ENCODE measurements at places on chromosomes 3 and 15.

DNA sequence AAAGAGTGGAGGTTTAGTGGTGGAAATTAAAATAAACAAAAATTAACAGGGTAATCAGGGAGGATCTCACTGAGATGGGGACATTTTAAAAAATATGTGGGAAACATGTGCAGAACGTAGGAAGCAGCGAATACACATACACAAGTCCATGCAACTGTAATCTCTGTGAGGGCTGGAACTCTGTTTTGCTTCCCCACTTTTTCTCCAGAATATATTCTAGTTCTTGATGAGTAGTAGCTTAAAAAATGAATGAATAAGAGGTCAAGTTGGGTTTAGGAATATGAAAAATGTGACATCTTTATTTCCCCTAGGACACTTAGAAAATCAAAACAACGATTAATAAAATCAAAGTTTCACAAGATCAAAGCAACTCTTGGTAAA lies 312.2 kb upstream of the ZNF717 start:
- DNase-seq, result no peak

DNA sequence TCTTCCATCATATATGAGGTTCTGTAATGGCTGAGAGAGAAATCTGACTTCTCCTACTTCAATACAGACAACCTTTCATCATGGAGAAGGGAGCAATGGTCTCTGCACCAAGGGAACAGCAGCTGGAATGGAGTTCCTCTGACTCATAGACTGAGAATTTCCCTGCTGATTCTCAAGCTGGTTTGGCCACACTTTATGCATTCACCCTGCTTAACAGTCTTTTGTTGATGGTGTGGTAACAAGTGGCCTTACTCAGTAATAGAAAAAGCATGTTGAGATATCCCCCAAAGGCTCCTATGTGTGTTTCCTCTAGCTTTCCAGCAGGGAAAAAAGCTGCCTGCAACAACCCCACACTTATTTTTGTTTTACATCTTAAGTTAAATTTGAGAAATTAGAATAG lies 138.1 kb downstream of the GREM1 start:
- no peak for DNase-seq

DNA sequence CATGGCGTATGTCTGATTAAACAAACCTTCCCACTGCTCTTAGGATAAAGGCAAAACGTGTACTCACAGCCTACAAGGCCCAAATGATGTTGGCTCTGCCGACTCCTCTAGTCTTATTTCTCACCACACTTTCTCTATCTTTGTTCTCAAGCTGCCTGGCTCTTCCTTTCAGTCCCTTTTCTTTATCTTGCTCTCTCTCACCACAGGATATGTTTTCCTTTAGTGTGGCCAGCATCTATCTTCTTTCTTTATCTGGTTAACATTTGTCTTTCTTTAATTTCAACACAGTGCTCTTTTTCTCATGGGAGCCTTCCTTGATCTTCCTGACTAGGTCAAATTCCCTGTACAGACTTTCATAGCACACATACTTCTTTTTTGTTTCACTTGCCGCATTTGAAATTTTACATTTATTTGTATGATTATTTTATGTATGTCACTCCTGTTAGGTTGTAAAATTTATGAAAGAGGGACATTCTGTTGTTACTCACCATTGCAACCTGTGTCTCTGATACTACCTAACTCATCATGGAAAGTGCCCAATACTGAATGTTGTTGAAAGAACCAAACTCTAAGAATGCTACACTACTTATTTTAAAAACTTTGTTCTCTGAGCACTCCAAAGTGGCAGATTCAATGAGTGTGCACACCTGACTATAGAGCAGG lies 328.9 kb upstream of the CBLB start:
- no peak for DNase-seq

DNA sequence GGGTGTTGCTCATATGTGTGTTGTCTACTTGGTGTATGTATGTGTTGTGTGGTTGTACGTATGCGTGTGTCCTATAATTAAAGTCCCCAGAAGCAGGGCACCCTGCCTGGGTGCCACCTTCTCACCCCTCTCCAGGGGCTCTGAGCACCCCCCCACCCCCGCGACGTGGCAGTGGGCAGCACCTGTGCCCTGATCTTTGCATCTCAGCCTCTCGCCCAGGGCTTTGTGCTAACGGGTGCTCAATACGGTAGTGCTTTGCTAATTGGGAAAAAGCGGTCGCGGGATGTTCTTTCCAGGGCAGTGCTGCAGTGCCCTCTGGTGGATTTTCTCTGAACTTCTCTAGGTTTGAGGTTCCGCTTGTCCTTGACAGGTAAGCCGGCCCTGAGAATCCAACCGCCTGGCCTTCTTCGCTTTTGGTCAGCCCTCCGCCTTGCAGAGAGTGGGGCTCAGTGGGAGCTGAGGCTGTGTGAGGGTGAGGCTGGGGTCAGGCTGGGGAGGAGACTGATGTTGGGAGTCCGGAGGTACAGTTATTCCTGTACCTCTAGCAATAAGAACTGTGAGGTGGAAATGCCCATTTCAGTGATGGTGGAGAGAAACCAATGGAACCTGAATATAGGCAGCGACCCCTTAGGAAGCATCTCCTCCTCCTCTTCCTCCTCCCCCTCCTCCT lies 17.6 kb upstream of the EPHB3 start:
- DNase-seq, result peak; percentile 38

GRCh38 chr3:111713833-111714232 lies 118.7 kb upstream of the ZBED2 start:
- no peak for DNase-seq

DNA sequence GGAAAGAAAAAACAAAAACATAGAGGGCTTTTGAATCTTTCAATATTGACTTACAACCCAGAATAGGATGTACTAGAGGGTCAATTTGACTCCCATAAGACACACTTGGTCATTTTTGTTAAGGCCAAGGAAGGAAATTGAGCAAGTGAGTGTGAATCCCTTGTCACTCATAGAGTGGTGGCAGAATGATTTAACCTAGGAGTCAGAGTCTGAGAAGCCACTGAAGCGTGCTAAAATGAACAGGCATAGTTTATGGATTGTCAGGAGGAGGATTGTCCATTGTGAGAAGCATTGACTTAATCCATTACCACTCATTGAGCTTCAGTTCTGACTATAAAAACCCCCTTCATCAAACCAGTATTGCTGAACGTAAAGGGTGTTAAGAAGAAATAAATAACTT lies 8.2 kb upstream of the GCSAM start:
- DNase-seq, result no peak

GRCh38 chr3:72336114-72336651 lies 512.1 kb downstream of the SHQ1 start:
- no peak for DNase-seq

DNA sequence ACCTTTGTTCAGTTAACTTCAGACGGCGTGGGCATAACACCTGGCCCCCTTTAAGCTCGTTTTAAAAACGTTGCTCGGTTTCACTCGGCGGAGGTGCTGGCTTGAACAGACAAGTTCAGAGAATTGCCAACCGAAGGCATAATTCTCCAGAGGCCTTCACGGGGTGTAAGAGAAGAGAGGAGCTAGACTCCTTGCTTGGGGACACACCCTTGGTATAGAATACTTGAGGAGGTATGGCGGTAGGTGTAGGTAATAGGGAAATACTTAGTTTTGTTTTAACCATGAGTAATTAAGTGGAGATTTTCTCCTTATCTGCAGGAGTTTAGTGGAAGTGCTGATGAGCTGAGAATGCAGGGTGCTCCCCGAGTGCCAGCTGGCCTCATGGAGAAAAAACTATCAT lies 921 bp downstream of the FBXL2 start:
- no peak for DNase-seq

DNA sequence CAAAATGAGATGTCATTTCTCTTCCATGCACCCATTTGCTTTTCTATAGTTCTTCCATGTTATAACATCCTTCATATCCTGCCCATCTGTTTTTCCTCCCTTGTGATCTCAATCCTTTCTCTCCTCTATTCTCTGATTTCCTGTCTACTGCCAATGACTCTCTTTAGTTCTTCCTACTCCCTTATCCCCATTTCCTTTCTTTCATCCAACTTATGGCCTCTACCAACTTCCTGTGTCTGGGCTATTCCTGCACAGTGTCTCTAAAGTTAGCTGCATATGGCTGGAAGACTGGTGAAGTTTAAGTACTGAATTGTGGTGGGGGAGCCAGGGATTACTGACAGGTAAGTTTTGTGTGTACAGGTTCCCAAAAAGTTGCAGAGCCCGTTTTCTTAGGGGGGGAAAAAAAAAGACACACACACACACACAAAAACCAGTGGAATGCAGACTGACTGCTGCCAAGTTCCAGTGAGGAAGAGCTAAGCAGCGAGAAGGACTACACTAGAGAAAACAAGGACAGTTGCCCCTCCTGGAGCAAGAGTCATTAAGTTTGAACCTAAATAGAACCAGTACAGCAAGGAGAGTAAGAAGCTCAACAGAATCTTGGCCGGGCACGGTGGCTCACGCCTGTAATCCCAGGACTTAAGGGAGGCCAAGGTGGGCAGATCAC lies 28.8 kb downstream of the XRN1 start:
- no peak for DNase-seq

- no peak for DNase-seq
These were observed 17.1 kb downstream of the CTXND1 start for GRCh38 chr15:80234883-80235282.

DNA sequence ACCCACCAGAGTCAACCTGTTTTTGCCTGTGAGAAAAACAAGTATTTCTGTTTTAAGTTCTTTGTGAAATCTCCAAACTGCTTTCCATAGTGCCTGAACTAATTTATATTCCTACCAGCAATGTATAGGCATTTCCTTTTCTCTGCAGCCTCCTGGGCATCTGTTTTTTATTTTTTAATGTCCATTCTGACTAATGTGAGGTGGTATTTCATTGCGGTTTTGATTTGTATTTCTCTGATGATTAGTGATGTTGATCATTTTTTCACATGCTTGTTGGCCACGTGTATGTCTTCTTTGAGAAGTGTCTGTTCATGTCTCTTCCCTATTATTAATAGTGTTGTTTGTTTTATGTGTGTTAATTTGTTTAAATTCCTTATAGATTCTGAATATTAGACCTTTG lies 820.5 kb downstream of the MCTP2 start:
- DNase-seq, result no peak

DNA sequence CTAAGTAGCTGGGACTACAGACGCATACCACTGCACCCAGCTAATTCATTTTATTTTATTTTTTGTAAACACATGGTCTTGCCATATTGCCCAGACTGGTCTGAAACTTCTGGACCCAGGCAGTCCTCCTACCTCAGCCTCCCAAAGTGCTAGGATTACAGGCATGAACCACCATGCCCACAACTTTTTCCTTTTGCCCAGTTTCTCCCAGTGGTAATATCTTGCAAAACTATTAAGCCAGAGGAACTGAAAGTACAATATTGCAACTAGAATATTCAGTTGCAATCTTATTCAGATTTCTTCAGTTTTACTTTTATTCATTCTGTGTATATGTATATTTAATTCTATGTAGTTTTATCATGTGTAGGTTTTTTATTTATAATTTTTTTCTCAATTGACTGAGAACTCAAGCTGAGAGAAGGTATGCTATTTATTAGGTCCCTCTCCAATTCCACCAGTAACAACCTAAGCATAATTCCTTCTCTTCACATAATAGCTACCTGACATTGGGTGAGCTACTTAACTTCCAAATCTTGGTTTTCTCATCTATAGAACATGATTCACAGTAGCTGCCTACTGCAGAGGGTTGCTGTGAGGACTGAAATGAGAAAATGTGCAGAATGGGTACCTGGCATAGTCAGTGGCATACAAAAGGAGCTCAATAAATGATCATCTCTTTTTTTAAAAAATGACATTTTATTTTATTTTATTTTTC lies 30.8 kb downstream of the KLHL18 start:
- DNase-seq, result no peak

DNA sequence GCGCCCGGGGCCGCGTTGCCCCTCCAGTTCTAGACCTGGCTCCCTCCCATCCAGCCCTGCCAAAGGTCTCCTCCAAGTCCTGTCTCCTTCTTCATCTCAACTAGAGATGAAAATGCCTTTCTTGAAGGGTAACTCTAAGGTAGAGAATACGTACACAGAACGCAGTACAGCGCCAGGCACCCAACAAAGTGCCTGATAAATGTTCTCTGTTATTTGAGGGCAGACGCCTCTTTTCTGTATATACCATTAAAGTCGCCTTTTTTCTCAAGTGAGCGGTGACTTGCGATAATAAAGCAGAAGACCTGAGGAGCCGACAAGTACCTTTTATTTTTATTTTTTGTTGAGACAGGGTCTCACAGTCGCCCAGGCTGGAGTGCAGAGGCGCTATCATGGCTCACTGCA lies 809 bp downstream of the CRTAP start:
- DNase-seq, result no peak

DNA sequence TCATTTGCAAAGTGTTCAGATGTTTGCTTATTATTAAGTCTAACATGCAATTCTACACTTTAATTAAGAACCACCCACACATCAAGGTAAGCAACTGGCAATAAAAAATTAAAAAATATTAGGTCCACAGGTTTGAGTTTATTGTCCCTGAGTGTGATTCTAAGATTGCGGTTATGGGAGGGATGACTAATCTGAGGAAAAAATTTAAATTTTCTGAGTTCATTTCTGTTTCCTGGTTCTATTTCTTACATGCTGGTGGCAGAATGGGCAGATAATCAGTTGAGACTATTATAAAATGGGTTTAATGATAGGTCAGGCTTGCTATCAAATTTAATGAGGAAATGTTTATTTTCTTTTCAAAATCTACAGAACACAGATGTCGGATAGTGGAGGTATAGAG lies 105.9 kb downstream of the TP63 start:
- no peak for DNase-seq

DNA sequence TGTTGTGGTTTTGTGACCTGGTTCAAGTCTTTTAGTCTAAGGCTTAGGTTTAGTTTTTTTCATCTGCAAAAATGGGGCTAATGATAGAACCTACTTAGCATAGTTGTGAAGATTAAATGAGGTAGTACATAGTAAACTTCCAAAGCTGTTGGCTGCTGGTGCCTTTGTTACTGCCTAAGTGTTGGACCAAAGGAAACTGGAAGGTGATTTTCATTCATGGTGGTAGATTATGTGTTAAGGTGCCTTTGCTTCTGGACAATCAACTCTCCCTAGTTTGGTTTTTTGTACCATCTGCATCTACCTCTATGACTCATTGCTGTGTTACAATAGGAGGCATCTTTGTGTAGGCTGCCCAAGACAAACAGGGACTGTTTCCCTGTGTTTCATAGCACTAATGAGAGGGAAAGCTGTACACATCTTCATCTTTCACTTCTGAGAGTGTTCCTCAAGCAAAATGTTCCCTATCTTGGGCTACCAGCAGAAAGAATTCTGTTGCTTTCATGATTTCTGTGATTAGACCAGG lies 3.2 kb downstream of the MAP2K1 start:
- no peak for DNase-seq

DNA sequence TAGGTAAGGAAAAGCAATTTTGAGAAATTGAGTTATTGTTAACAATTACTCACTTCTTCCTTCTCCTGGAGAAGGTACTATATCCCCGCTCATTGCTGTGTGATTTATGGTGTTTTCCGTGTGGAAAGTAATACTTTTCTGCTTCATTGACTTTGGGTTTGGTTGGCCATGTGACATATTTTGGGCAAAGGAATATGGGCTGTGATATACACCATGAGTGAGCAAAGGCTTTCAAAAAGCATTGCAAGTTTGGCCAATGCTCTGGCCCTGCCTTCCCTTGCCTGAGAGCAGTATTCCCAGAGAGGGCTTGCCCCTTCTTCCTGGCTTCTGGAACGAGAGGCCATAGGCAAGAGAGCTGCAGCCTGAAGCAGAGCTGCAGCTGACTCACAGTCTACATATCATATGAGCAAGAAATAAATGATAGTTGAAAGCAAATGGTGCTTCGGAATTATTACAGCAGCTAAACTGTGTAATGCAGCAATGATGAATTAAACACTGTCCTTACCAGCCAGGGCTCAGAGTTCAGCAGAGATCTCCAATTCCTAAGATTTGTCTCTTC lies 216.8 kb upstream of the CD96 start:
- no peak for DNase-seq
